ENCODE measurements at places on chromosomes 16 and 17.

- no peak for DNase-seq
Observed at GRCh38 chr17:73379826-73380225, 68.0 kb upstream of the CDC42EP4 start.

GRCh38 chr16:10242916-10243315 lies 60.7 kb upstream of the GRIN2A start:
- DNase-seq = no peak

DNA sequence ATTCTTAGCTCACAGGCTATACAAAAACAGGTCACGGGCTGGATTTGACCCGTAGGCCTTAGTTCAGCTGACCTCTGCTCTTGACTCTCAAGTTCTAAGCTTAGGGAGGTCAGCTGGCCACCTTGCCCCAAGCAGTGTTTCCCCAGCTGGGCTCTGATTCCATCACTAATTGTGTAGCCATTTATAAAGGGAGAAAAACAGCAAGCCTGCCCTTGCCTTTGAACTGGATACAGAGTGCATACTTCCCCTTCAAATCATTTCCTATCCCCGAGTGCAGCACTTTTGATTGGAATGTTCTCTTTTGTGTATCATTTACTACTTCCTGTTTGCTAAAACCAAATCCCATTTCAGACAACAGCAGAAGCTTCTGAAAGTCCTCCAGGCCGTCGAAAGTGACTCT lies 153.6 kb downstream of the KATNIP start:
- DNase-seq = no peak

- DNase-seq = no peak
Observed at GRCh38 chr16:83933885-83934683, 19.0 kb upstream of the OSGIN1 start.

All from activated T-cell treated with anti-CD3 and anti-CD28 coated beads for 4 hours (primary cell).